Fibroblast of pulmonary artery (primary cell): ENCODE measurements at places on chromosomes 3 and 15.

GRCh38 chr3:186244016-186244415 is 118.0 kb downstream of the DGKG start:
- DNase-seq = no peak

- DNase-seq = no peak
These were observed 267.1 kb downstream of the XXYLT1 start for GRCh38 chr3:195003893-195004289.

DNA sequence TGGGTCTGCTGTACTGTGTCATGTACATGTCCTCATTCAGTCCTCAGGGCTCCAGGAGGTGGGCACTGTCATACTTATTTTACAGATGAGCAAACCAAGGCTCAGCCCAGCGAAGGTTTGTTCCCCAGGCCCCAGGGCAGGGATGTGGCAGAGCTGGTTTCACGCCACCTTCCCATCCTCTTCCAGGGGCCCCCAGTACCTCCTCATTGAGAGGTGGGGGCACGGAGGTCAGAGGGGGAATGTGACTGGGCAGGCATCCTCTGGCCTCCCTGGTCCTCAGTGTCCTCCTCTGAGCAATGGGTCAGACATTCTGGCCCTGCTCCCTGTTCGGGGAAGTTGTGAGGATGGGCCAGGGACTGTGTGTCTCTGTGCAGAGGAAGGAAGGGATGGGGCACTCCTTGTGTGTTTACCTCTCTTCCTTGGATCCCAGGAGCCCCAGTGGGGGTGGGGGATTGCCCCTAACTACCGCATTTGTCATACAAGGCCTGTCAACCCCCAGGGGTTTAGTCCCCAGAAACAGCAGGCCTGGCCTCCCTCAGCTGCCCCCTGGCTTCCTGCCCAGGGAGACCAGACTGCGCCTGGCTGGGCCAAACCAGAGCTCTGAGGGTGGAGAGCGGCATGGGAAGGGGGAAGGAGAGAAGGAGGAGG is 65.9 kb upstream of the LCTL start:
- no peak for DNase-seq

DNA sequence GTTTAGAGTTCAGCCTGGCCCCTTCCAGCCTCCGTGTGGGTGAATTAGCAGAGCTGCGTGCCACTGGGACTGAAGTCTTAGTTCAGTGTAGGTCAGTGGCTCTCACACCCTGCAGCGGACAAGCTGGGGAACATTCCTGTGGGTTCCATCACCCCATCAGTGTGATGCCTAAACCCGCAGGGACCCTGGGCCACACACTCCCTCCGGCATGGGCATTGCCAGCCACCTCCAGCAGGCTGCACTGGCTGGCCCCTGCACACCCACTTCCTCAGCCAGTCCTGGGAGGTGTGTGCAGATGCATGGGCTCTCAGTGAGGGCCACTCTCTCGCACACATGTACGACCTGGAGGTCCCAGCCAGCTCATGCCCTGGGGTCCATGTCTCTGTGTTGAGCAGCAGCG is 32.1 kb upstream of the TOPBP1 start:
- no peak for DNase-seq

DNA sequence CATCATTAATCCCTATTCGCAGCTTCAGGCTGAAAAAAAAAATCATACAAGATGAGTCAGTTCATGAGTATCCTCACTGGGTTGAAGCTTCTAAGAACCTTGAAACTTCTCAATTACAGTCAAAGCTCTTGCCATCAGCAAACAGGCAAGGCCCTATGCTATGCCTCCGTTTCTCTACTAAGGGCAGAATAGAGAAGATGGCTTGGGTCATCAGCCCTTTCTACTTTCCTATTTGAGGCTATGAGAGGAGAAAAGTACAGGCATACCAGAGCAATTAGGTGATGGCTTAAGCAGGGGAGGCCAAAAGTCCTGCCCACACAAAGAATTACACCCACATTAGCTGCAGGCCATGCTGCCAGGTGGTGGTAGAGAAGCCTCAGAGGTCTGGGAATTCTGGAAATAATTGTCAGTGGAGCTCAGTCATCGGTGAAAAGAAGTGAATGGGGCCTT is 89.0 kb downstream of the MRPL46 start:
- DNase-seq = no peak
